ENCODE measurements at places on chromosomes 16 and 17.

DNA sequence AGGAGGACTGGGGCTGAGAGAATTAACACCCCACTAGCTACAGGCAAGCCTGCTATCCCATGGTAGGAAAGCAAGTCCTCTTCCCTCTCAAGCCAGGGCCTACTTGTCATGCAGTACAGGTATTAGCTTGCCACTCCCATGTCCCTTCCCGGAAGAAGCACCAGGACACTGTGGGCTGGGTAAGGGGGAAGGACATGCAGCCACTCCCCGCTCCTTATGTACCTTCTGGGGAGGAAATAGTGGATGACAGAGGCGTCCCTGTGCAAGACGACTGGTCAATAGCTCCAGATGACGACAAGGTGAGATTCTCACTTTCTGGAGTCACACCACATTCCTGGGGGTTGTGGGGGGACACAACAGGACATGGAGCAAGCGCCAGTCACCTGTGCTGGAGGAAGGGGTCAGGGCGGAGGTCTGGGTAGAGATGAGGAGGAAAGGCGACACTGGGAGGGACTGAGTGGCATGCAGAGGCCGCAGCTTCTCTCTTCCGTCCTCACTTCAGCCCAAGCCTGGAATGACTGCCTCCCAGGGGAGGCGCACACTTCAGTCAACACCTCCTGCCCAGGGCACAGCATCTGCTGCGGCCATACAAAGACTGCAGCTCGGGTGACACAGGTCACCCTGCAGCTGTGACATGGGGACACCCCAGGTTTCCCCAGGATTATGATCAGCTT, 15.1 kb upstream of the FOXJ1 start:
- no peak for DNase-seq

GRCh38 chr16:28058839-28059589, 4.5 kb downstream of the GSG1L start:
- DNase-seq = no peak

GRCh38 chr17:40319651-40320540, 10.9 kb downstream of the RARA start:
- peak; percentile 95 for DNase-seq

DNA sequence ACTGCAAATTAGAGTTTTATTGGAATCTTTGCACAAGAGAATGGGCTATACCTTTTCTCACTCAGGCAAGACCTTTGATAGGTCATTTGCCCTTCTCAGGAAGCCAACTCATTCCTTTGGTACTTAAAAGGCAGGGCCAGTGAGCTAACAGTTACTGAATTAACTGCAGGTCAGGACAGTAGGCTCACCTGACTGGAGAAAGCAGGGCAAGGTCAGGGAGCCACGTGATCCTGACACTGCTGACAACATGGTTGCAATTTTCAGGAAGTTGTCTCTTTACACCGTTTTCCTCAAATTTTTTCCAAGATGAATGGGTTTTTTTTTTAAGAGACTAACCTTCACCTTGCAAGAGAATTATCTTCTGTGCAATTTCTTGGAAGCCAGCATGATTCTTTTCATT, 21.1 kb downstream of the CPSF4L start:
- no peak for DNase-seq

DNA sequence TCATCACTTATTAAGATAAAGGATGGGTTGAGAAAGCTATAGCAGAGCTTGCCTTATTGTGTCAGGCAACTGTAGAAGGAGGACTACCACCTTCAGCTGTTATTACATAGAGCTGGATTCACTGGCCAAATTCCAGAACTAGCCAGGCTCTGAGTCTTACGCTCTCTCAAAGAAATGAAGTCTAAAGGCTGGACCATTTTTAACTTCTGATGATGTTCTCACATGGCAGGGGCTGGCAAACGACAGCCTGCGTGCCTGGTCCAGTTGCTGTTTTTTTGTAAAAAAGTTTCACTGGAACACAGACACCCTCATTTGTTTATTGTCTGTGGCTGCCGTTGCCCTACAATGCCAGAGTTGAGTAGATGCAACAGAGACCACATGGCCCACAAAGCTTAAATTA, 21.2 kb downstream of the TRAF4 start:
- no peak for DNase-seq

GRCh38 chr17:61799812-61800484, 63.4 kb downstream of the BRIP1 start:
- DNase-seq = no peak

GRCh38 chr17:49339354-49339753, 22.7 kb downstream of the ZNF652 start:
- no peak for DNase-seq

- DNase-seq = no peak
Observed at GRCh38 chr16:57945740-57946138, 25.2 kb downstream of the CNGB1 start.

DNA sequence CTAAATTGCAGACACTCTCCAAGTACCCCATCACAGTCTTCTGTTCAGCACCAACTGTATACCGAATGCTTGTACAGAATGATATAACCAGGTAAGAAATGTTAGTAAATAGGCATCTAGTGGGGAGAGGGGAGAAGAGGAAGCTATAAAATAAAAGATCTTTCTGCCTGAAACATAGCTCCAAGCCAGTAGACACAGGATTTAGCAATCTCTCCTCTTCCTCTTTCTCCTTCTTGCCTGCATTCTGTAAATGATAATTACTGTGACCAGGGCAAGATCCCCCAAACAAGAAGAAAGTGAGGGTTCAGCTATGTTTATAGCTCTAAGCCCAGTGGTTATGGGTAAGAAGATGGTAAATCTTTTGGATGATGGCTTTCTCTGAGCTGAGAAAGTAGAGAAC, 17.9 kb downstream of the ACSM3 start:
- no peak for DNase-seq

GRCh38 chr17:36506831-36507230, 20.4 kb downstream of the ZNHIT3 start:
- no peak for DNase-seq

- DNase-seq = no peak
Observed at GRCh38 chr17:80227156-80227555, 6.9 kb downstream of the SLC26A11 start.

GRCh38 chr17:77526728-77527350, 386.1 kb downstream of the SEC14L1 start:
- no peak for DNase-seq

GRCh38 chr17:31558748-31559583, 167.5 kb downstream of the RAB11FIP4 start:
- peak; percentile 43 for DNase-seq

GRCh38 chr16:89821438-89822187, 5.2 kb upstream of the FANCA start:
- DNase-seq = peak; percentile 61

GRCh38 chr16:85334718-85335583, 222.7 kb upstream of the CIBAR2 start:
- peak; percentile 13 for DNase-seq

- DNase-seq = no peak
Observed at GRCh38 chr16:17467923-17468540, 2.7 kb downstream of the XYLT1 start.

- DNase-seq = no peak
Observed at GRCh38 chr17:46057366-46057765, 58.3 kb downstream of the STH start.

DNA sequence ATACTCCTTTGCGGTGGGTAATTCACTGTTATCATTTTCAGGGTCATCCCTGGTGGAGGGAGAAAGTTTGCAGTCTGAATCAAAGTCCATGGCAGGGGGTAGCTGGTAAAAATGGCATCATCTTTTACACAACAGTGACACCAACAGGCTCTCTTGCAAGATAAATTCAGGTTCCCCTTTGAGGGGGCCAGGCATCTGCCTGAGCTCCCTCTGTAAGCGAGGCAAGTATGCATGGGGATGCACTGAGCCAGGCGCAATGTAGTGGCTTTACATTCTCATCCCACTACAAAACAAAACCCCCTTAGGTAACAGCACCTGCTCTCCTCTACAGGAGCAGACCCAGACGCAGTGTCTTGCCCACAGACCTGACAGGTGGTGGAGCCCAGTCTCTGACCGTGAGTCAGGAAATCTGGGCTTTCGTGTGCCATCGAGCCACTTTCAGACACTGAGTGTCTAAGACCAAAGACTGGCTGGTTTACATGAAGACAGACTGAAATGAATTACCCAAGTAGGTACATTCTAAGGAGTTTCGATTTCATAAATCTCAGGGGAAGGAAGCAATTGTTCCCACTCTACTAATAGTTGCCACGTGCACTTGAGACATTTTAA, 17.7 kb downstream of the LITAFD start:
- no peak for DNase-seq

- no peak for DNase-seq
Observed at GRCh38 chr16:58284031-58284430, 10.8 kb downstream of the PRSS54 start.

GRCh38 chr17:38724337-38724988, 5.7 kb upstream of the CISD3 start:
- no peak for DNase-seq

DNA sequence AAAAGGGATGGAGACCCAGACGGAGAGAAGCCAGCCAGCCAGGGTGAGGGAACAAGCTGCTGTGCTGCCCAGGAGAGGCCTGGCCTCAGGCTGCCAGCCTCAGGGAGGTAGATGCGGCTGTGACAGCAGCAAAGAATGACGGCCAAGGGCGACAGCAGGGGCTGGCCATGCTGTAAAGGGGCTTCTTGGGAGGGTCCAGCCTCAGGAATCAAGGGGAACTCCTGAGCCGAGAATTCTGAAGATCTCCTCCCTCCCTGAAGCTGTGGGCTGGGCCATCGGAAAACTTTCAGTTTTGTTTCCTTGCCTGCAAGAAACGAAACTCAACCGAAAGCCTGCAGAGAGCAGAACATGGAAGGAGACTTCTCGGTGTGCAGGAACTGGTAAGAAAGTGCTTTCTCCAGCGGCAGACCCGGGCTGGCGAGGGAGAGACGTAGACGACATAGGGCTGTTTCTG, at the start of gene XAF1:
TSS of gene XAF1 (plus strand) at position 316 of the 454 bp plus-strand sequence. CDS start at position 349, 33 bp downstream.
- DNase-seq = peak; percentile 72

DNA sequence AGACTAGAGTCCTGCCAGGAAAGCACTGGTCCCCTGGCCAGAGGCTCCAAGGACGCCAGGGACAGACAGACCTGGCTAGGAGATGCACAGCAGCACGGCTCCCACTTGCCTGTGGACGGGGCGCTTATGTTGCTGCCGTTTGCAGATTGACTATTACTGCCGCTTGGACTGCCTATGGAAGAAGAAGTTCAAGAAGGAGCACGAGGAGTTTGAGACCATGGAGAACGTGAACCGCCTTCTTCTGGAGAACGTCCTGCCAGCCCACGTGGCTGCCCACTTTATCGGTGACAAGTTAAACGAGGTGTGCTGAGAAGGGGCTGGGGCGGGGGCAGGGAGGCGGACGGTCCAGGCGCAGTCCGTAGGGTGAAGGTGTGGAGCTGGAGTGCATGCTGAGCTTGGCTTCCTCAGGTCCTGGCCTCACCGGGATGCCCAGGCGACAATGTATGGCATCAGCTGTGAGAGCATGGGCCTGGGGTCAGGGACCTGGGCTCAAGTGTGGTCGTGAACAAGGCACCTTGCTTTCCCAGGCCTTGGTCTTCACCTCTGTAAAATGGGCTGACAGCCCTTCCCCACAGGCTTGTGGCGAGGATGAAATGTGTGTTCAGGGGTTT, 45.6 kb downstream of the ADCY7 start:
- DNase-seq = no peak

DNA sequence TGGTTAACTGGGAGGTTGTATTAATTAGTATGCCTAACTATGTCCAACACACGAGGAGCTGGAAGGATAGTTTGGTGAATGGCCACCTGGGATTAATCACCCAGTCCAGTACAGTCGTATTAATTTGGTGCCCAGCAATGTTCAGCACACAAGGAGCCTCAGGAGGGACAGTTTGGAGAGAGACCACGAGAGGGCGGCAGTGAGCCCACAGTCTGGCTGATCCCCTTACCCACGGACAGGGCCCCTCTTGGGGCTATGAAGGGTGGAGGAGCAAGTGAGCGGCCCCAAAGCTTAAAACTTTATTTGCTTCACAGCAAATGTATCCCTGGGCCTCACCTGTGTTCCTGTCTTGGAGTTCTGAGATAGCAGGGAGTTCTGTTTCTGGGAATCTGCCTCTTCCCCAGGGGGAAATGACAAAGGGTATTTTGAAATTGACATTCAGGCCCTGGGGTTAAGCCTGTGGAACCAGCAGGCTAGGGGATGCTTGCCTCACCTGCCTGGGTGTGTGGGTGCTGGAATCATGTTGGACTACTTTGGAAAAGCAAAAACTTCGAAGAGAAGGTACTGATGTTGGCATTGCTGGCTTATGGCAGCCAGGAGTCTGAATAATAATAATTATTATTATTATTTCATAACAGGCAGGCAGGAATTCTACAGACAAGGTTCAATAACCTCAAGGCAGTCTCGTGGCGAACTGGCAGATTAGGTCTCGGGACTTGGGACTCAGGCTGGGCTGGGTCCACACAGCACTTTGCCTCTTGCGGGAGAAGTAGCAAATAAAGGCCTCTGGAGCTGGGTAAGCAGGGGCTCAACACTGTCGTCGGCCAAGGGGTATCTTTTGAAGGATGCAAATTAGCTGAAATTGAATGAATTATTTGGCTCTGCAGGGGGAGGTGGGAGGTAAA, 227.6 kb upstream of the ASIC2 start:
- peak; percentile 31 for DNase-seq

GRCh38 chr16:58249780-58250478, 44.9 kb downstream of the PRSS54 start:
- DNase-seq = peak; percentile 91

GRCh38 chr17:44002141-44002848, 2.1 kb upstream of the NAGS start:
- no peak for DNase-seq

- DNase-seq = no peak
Observed at GRCh38 chr17:28563475-28563874, 7.8 kb downstream of the PIGS start.

- no peak for DNase-seq
Observed at GRCh38 chr16:66846266-66846665, 2.1 kb downstream of the CA7 start.

GRCh38 chr17:5283571-5284315, 1.7 kb downstream of the RABEP1 start:
- no peak for DNase-seq

- no peak for DNase-seq
Observed at GRCh38 chr16:77468831-77469230, 34.0 kb upstream of the ADAMTS18 start.

DNA sequence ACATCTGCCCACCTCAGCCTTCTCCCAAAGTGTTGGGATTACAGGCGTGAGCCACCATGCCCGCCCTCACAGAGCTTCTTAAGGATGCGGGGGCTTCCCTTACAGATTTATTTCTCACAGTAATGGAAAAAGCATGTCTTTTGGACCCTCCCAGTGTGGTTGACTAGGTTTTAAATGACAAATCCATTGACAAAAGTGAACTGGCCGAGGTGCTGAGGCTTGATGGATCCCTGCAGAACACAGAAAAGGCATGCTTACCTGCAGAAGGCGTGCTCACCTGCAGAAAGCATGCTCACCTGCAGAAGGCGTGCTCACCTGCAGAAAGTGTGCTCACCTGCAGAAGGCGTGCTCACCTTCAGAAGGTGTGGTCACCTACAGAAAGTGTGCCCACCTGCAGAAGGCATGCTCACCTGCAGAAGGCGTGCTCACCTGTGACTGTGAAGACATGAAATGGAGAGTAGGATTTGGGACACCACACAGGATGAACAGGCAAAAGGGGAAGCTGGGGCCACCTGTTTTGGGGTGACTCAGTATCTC, 15.1 kb upstream of the BBS2 start:
- no peak for DNase-seq

- DNase-seq = no peak
Observed at GRCh38 chr17:31261601-31262000, 35.4 kb downstream of the OMG start.
